ENCODE measurements at places on chromosomes 12 and 14.

DNA sequence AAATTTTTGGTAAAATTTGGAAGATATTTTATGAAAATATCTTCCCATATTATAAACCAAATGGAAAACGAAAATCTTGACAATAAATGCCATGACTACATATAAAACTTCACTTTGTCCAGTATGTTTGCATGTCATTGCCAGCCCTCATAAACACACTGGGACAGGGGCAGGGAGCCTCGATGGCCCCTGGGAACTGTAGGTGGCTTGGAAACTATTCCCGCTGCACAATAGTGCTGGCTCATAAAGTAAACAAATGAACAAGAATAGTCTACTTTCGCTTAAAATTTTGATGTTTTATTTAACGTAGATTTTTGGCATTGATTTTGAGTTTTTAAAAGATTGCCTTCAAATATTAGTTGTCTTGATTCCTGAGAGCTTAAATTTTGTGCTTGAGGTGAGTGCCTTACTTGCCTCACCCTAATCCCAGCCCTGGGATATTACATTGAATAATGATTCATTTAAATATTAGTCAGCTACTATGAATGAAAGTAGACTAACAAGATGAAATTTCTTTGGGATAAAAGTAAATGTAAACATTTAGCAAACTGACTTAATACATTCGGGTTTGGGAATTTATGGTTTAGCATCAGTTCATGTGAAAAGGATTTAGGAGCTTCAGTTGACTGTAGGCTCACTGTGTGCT lies 74.0 kb upstream of the PKP2 start:
- DNase-seq: no peak

GRCh38 chr14:58639842-58640484 lies 2.2 kb downstream of the DACT1 start:
- DNase-seq: no peak

- no peak for DNase-seq
These were observed 60.0 kb downstream of the TTC6 start for GRCh38 chr14:37655418-37655817.

DNA sequence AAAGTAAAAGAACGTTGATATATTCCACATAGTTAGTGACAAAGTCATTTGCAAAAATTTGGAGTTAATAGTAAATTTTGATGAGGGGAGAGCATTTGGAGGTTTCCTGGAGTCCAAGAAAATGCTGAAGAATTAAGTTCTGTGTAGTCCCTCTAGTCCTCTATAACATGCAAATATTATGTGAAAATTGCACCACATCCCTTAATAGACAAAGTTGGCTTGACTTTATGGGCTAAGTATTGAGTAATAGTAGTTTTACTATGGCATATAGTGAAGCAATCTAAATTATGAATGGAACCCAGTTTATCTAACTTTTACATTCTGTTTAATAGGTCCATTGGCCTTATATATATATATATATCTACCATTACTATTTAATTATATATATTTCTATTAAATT lies 66.4 kb upstream of the DCN start:
- DNase-seq: no peak

GRCh38 chr14:24051176-24051788 lies 527 bp upstream of the CARMIL3 start:
- no peak for DNase-seq

DNA sequence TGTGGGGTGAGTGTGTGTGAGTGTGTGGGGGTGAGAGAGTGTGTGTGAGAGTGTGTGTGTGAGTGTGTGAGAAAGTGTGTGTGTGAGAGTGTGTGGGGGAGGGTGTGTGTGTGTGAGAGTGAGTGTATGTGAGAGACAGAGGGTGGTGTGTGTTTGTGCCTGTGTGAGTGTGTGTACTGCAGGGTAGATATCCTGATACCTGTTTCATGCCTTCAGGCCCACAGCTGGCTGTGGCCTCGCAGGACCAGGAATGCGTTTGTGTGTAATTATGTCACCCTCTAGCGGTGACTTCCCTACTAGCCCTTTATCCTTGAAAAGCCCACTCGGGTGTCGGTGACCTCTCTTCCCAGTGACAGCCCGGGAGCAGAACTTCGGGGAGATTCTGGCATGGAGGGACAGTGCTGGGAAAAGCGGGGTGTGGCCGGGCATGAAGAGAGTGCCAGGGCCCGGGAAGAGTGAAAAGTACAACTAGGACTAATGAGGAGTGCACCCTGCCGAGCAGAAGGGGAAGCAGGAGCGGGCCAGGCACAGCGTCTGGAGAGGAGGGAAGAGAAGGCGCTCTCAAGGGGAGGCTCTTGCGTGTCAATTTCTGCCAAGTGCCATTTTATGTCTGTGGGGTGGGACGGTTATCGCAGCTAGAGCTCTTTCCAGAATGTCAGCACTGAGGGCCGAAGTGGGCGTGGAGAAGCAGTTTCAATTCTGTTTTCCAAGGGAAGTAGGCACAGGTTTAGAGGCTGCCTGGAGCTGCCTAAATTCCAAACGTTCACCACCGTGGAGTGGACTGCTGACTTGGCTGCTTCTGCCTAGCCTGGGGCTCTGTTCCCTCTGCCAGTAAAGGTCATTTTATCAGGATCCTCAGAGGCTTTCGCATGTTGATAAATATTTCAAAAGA lies 11.0 kb upstream of the FBXL14 start:
- no peak for DNase-seq
